ENCODE measurements at places on chromosomes 16 and 17.

DNA sequence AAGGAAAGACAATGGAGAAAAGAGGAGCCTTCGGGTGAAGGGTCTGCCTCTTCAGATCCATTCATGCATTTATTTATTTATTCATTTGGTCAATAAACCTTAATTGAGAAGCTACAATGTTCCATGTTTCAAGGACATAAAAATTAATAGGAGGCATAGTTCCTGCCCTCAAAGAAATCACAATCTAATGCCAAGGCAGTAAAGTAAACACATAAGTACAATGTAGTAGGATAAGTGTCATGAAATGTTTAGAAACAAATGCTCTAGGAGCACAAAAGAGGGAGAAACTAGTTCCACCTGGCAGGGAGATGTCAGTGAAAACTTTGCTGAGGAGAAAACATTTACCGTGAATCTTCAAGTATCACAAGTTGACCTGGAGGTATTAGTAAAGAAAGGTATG is 103.5 kb upstream of the NOG start:
- DNase-seq: no peak

- no peak for DNase-seq
Measured at GRCh38 chr17:42518755-42519545, 17.1 kb upstream of the NAGLU start.

GRCh38 chr16:8788578-8789172 is 8.8 kb downstream of the TMEM186 start:
- DNase-seq: no peak

GRCh38 chr16:48676836-48677235 is 66.9 kb upstream of the N4BP1 start:
- DNase-seq: no peak

- no peak for DNase-seq
Measured at GRCh38 chr16:26335236-26335853, 643.6 kb downstream of the HS3ST4 start.

GRCh38 chr17:50708050-50709000 is 611 bp upstream of the ANKRD40 start:
- no peak for DNase-seq

- DNase-seq: no peak
Measured at GRCh38 chr16:24851700-24852099, 5.9 kb downstream of the SLC5A11 start.

DNA sequence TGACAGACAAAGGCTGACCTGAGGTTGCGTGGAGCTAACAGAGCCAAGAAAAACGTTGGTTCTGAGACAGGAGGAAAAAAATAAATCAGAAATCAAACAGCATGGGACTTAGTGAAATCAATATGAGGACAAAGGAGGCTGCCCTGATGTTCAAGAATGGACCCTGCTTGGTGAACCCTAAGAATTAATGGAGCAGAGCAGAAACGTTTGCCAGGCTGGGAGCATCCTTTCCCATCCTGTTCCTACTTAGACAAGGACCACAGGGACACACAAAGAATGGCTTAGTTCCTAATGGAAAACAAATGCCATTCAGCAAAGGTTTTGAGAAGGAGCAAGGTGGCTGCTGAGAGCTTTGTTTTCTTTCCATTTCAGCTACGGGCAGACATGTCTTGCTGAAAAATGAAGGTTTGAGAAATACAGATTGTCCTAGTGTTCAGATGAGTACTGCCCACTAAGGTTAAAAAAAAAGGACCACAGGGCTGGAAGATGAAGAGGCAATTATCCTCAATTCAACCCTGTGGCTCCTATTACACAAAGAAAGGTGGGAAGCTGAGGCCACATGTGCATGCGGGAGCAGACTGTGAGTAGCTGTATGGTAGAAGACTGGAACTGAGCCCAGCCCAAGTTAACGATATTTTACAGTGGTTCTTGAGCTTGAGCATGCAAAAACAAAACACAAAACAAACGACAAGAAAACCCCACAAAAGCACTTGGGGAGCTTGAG is 230.1 kb downstream of the SLC39A11 start:
- no peak for DNase-seq

DNA sequence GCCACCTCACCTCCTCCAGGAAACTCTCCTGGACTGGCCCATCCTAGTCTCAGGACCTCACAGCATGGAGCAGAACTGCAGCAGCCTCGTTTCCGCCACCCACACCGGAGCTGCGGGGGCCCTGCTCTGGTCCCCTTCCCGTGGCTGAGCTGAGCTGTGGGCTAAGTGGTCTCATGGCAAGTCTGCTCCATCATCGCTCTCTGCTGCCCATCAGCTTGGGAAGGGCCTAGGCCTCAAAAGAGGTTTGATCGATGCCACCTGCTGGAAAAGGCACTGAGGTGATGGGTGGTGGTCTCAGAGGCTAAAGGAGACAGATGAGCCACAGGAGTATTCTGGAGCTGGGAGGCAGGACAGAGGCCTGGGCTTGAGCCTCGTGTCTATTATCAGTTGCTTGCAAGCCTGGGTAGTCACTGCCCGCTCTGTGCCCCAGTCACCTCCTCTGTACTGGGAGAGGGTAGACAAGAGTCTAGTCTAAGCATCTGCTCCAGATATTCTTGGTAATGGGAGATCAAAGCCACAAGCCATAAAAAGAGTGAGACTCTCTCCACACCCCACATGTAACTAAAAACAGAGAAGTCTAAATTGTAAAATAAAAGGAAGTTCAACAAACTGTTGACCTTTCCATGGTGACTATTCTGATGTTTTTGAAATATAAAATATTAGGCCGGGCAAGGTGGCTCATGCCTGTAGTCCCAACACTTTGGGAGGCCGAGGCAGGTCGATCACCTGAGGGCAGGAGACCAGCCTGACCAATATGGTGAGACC is 1.6 kb downstream of the ITGAE start:
- no peak for DNase-seq

- peak; percentile 29 for DNase-seq
Measured at GRCh38 chr16:49092704-49093103, 188.9 kb downstream of the CBLN1 start.

DNA sequence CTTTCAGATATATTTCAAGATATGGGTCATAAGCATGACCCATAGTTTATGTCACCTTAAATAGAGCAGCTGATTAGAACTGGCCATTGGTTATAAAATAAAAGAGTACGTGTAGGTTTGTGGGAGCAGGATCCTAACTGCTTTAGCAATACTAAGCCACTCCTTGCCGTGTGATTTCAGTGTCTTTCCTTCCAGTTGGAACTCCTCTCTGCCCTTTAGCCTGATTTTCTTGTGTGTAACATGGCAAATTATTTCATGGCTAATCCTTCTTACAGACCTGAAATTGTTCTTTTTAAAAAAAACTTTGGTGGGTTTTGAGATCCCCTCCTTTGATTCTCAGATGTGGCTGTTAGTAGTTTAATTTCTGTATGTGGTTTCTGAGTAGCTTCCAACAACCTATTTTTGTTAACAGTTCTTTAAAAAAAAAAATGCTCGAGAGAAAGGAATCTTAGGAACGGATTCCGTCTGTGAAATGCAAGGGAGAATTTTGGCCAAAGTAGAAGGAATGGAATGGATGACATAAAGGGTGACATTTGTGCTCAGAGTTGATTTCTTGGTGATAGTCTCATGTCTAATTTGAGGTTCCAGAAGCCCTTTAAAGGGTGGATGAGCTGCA is 39.9 kb downstream of the DHRS7B start:
- DNase-seq: no peak

GRCh38 chr16:55815320-55815719 is 17.6 kb downstream of the CES1 start:
- DNase-seq: no peak

DNA sequence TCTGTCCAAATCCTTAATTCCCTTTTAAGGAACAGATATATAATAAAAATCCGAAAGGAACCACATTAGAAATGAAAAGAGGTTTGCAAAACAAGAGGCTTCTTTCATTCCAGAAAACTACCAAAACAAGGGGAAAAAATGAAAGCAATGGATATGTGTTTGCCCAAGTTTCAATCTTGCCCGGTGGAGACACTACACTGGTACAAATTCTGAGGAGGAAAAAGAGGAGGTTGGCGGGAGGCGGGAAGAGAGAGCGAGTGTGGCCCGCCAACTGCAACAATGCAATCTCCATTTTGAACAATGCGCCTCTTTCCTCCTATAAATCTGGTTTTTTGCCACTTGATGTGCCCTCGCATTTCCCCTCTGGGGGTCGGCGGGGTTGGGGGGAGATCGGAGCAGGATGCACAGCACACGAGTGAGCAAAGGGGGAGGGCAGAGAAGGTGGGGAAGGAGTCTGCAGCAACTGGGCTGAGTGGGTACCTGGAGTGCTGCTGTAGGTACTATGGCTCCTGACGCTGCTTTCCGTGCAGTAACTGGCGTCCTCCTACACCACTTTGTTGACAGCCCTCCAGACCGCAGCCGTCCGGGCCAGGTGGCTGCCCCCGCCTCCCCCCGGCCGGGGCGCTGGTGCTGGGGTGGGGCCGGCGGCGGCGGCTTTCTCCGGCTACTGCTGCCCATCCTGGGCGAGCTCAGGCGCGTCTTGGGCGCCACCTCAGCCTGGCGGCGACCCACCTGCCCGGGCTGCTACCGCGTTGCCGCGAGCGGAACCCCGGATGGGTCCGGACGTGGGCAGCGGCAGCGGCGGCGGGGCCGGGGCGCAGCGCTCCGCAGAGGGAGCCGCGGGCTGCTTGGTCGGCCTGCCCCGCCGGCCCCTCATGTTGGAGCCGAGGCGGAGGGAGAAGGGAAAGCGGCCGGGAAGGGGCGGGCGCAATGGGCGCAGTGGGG is 93.8 kb upstream of the PLEKHM1 start:
- no peak for DNase-seq

- DNase-seq: no peak
Measured at GRCh38 chr16:57123974-57124674, 31.7 kb downstream of the CPNE2 start.

DNA sequence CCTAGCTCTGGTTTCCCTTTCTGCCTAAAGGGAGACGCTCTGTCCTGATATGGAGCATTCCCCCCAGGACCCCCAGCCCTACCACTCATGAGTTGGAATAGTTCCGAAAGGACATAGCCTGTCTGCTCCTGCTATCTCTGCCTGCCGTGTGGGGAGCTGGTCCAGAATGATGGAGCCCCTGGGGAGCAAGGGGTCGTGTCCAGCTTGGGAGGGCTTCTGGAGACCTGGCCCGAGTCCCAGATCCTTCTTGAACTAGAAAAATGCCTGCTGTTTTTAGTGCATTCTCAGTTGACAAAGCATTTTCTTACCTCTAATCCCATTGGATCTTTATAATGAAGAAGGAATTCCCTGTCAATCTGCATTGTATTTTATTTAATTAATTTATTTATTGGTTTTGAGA is 9.1 kb upstream of the GRN start:
- DNase-seq: no peak

GRCh38 chr17:19304209-19304608 is 58.3 kb downstream of the B9D1 start:
- DNase-seq: no peak

DNA sequence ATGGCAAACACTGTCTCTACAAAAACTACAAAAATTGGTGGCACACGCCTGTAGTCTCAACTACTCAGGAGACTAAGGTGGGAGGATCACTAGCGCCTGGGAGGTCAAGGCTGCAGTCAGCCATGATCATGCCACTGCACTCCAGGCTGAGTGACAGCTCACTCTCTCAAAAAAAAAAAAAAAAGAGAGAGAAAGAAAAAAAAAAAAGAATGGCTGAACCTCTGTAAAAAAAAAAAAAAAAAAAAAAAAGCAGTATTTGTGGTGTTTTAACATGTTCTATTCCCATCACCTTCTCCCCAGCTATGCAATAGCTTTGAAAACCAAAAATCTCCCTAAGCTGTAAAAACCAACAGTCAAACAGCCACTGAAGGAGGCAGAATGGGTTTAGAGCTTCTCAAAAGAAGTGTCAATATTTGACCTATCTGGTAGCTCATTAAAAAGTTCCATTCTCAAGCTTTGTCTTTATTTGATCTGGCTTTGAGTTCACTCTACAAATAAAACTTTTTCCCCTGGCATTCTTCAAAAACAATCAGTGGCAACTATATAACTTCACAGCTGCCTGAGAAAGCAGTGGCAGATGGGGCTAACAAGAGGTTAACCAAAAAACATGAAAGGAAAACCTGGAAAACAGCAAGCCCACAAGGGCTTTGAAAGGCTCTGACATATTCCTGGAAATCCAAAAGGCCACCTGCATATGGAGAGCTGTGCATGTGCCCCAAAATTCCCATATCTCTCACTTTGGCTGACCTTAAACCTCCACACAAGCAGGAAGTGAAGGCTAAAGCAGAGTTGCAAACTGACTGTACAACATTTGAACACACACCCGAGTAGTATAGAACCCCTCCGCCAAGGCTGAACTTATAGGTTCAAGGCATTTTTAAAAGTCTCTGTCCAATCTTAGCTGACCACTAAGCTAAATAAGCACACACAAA is 36.0 kb downstream of the USP32 start:
- no peak for DNase-seq

GRCh38 chr16:2778630-2778958 is 1.5 kb upstream of the ELOB start:
- no peak for DNase-seq

GRCh38 chr16:88511906-88512305 is 58.3 kb upstream of the ZC3H18 start:
- no peak for DNase-seq

- no peak for DNase-seq
Measured at GRCh38 chr16:84647828-84648594, at the start of gene KLHL36. TSS of gene KLHL36 (plus strand) at chr16:84648511. CDS start at chr16:84650868, 2,357 bp downstream.

DNA sequence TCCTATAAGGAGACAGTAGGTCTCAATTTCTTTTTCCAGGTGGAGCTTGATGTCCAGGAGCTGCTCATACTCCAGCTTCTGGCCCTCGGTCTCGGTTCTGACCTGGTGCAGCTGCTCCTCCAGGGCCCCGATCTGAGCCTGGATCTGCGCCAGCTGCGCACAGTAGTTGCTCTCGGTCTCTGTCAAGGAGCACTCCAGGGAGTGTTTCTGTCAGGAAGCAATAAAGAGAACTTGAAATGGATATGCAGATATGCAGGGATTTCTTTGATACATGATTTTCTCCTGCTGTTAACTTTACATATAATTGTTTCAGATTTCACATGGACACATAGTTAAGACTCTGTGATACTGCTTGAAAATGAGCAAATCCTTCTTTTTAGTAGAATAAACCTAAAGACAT is 4.7 kb downstream of the KRT25 start:
- no peak for DNase-seq

DNA sequence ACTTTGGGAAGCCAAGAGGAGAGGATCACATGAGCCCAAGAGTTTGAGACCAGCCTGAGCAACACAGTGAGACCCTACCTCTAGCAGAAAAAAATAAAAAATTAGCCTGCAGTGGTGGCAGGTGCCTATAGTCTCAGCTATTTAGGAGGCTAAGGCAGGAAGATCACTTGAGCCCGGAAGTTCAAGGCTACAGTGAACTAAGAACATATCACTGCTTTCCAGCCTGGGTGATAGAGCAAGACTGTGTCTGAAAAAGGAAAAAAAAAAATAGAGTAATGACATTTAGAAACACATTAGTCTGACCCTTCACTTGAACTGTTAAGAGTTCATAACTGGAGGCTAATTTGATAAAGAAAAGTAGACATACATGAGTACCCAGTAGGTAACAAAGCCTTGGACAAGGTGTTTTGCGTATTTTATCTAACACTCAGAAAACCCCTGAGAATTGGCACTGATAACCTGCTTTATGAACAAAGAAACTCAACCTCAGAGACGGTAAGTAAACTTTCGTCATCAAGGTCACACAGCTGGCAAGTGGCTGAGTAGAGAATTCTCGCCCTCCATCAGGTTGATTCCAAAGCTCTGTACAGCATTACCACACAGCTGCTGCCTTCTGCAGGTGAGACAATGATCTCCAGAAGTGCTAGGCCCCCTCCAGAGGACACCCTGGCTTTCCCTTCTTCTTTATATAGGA is 101.1 kb downstream of the SMG6 start:
- DNase-seq: no peak

Data from vagina (tissue), 2 donors.